ENCODE measurements at places on chromosomes 12 and 14. TPM values are rescaled to one million over a fixed set of nuclear protein-coding genes. Genes with fewer than 3 reads are reported as not detected.

DNA sequence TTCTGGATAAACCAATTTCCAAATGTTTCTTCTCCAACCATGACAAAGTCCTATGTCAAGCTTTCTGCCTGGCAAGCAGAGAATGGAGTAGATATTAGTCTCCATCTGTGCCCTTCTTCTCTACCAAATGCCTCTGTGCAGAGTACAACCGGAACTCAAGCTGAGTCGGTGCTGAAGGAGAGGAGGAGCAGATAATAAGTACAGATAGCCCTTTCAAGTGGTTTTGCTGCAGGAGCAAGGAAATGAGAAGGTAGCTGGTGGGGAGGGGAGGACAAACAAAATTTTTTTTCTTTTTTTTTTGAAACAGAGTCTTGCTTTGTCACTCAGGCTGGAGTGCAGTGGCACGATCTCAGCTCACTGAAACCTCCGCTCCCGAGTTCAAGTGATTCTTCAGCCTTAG is 14.2 kb upstream of the HELB start:
- no peak for DNase-seq

- no peak for DNase-seq
Measured at GRCh38 chr12:46743456-46743855, 82.3 kb downstream of the SLC38A4 start.

DEGS2 gene
- 0.58 TPM for total RNA-seq

GRCh38 chr12:18595412-18595811 is 142.4 kb downstream of the PLCZ1 start:
- no peak for DNase-seq

DNA sequence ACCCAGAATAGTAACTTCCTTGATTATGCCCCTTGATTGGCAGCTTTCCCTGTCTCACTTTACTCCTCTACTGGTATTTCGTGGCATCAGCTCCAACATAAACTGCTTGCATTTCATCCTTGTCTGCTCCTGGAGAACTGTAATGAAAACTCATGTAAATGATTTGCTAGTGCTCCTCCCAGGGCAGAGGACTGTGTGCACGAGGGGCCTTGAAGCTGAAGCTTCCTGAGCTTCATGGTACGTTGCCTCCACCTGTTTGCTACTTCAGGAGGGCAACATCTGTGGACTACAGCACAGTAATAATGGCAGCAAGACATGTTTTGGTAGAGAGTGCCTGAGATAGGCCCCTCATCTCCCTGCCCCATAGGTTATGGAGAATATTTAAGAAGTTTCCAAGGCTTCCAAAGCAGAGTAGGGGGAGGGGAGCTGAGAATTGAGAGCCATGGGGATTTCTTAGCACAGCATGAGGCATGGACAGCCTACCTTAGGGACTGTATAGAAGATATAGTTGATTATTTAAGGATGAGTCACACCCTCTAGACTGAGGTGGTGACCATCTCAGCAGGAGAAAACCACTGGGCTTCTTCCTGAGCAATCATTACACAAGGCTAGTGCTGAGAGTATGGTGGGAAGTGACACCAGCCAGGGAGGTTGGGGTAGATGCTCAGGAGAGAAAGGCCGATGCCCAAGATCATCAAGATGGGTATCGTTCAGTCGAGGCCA is 29.5 kb downstream of the CCDC198 start:
- no peak for DNase-seq

DNA sequence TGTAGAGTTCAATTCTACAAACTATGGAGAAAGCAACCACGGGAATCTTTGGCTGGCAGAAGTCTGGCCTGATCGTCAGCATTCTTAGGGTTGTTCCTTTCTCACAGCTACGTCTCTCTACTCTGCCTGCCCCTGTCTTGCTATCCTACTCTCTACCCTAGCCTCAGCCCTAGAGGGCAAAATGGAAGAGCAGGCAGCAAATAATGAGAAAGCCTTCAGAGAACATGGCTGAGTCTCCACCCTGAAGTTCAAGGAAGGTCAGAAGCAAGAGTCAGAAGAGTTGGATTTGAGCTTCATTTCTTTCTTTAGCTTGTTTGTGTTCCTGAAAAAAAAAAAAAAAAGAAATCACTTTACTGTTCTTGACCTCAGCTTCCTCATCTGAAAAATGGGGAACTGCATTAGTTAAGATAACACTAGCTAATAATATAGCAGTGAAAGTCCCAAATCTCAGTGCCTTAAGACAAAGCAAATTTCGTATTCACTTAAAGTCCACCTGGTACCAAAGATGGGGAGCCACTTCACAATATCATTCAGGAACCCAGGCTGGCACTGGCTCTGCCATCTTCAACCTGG is 50.2 kb upstream of the CCND2 start:
- no peak for DNase-seq

DNA sequence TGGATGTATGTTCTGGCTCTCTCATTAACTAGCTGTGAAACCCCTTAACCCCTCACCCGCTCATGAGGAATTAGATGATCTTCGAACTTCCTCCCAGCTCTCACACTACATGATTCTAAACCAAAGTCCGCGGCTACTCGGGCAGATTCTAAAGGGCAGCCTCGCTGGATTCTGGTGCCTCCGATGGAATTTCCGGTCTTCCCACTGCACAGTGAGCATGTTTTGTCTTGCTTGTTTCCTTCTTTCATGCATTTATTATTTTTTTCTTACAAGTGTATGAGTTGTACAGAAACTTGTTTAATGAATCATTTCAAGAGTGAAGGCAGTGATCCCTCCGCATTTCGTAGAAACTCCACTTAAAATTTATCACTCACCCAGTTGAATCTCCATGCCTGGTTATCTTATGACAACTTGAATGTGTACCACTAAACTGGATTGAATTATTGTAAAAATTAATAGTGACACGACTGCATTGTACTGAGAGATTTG is 4.5 kb upstream of the HCAR3 start:
- DNase-seq: no peak

DNA sequence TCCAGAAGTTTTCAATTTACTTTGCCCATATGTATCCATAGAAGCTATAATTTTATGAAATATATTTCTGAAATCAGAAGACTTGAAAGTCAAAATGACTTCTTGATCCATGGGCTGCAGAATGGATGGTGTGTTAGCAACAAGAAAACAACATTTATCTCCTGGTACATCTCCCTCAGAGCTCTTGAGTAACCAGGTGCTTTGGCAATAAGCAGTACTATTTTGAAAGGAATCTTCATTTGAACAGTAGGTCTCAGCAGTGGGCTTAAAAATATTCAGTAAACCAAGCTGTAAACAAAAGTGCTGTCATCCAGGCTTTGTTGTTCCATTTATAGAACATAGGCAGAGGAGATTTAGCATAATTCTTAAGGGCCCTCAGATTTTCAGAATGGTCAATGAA is 100.4 kb downstream of the SLC38A1 start:
- DNase-seq: no peak

DNA sequence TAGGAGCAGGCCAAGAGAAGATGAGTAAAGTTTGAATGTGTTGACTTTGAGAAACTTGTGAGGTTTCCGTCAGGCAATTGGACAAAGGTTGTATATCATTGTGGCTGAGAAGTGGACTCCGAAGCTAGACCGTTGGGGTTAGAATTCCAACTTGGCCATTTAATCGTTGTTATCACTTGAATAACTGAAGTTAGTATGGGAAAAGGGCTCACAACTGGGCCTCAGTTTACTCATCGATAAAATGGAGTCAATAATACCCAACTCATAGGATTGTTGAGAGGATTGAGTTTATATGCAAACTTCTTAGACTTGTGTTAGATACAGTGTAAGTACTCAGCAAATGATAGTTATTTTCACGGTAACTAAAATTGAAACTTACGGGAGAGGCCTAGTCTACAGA is 846 bp downstream of the SLIRP start:
- no peak for DNase-seq

HCAR3 gene
- not detected for total RNA-seq

DNA sequence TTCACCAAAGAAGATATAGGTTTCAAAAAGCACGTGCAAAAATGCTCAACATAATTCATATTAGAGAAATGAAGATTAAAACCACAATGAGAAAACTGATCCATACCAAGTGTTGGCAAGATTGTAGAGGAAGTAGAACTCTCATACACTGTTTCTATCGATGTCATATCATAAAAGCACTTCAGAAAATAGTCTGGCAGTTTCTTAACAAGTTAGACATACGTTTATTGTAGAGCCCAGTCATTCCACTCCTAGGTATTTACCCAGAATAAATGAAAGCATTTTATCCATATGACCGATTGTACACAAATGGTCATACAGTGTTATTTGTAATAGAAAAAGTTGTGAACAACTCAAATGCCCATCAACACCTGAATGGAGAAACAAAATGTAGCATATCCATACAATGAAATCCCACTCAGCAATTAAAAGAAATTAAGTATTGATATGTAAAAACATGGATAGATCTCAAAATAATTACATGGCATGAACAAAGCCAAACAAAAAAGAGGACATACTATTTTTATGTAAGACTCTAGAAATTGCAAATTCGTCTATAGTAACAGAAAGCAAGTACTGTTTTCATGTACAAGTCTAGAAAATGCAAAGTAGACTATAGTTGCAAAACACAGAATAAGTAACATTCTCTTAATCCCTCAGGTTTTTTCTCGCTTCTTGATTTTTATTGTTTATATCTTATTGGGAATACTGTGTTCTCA is 41.0 kb downstream of the USP15 start:
- DNase-seq: no peak

TAS2R20 gene
- 0.75 TPM for total RNA-seq

FAM181A gene
- total RNA-seq: not detected

- peak; percentile 87 for DNase-seq
Measured at GRCh38 chr14:65356327-65356836, 56.1 kb upstream of the FUT8 start.

- peak; percentile 86 for DNase-seq
Measured at GRCh38 chr12:121799156-121799841, 4.5 kb upstream of the SETD1B start.

GRCh38 chr12:74665690-74666089 is 128.1 kb downstream of the ATXN7L3B start:
- DNase-seq: no peak

ASCL1 gene
- total RNA-seq: not detected

GRCh38 chr12:116492703-116493324 is 66.4 kb upstream of the MAP1LC3B2 start:
- DNase-seq: peak; percentile 87

DNA sequence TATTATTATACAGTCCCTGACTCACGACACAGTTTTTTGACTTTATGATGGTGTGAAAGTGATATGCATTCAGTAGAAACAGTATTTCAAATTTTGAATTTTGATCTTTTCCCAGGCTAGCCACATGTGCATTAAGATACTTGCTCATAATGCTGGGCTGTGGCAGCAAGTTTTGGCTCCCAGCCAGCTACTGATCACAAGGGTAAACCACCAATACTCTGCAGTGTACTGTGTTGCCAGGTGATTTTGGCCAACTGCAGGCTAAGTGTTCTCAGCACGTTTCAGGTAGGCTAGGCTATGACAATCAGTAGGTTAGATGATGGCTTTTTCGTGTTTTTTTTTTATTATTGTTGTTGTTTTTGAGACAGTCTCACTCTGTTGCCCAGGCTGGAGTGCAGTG is 69.4 kb upstream of the ACTN1 start:
- no peak for DNase-seq

- no peak for DNase-seq
Measured at GRCh38 chr14:100530270-100531072, 56.7 kb downstream of the BEGAIN start.

KCNMB4 gene
- 0.75 TPM for total RNA-seq

TAS2R7 gene
- total RNA-seq: 0.32 TPM

SDR9C7 gene
- not detected for total RNA-seq

DNA sequence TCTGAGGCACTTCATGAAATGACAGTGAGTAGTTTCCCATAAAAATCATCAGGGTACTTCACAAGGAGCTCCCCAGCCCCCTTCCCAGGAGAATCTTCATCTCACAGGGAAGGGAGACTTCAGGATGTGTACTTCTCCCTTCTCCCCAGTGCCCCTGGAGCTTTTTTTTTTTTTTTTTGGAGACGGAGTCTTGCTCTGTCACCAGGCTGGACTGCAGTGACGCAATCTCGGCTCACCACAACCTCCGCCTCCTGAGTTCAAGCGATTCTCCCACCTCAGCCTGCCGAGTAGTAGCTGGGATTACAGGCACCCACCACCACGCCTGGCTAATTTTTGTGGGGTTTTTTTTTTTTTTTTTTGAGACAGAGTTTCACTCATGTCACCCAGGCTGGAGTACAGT is 10.4 kb downstream of the ITPK1 start:
- peak; percentile 54 for DNase-seq

- DNase-seq: no peak
Measured at GRCh38 chr12:118107694-118108093, 3.9 kb upstream of the VSIG10 start.

EGLN3 gene
- total RNA-seq: 1.5 TPM

TSPAN11 gene
- 0.32 TPM for total RNA-seq

DNA sequence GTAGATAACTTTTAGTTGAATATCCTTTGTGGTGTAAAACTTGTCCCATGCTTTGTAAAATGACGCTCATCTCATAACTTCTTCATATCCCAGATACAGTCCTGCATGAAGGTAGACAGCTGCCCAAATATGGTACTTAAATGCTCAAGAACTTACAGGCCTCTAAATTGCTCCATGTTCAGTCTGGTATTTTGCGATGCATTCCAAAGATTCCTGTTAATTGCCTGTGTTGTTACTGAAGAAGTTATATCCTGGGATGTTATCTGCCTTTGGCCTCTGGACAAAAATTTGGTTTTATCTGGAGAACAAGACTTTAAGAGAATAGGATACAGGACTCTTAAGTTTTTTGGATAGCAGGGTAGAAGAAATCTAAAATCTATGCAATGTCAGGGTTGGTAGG is 473.0 kb downstream of the PCNX1 start:
- DNase-seq: peak; percentile 48

GRCh38 chr14:65560340-65561027 is 148.0 kb downstream of the FUT8 start:
- peak; percentile 24 for DNase-seq

- no peak for DNase-seq
Measured at GRCh38 chr12:106045251-106045674, 93.5 kb downstream of the NUAK1 start.

GRCh38 chr12:22916241-22916640 is 291.3 kb downstream of the ETNK1 start:
- DNase-seq: no peak

PIP4P1 gene
- total RNA-seq: 24.6 TPM

- DNase-seq: peak; percentile 89
Measured at GRCh38 chr12:87922736-87923135, 106.5 kb downstream of the C12orf50 start.

DNA sequence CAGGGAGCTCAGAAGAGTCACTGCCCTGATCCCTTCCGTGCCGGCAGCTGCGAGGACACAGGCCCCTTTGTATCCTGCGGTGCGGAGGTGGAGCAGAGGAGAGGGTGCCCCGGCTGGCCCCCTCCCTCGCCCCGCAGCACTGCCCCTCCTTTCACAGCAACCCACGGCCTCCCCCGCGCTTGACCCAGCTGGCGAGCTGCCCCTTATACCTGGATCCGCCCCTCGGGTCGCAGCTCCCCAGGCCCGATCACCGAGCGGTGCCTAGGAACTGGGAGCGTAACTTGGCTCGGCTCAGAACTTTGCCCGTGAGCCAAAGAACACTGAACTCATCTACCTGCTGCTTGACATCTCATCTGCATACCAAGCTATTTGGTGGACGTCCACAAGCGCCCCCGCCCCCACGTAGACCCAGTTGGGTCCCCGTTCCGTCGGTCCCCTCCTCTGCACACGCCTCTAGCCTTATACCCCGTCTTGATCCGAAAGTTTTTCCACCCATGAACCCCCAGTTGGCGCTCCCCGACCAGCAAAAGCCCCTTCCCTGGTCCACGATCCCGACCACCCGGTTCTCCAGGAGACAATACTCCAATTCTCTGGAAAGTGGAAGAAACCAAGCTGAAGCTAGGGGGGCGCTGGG is 697 bp upstream of the DNAJC14 start:
- no peak for DNase-seq

OVCH1 gene
- total RNA-seq: 0.11 TPM

Data from LHCN-M2 (cell line).